ENCODE measurements at places on chromosomes 3 and 15.

GRCh38 chr15:31806106-31806505, 224.2 kb upstream of the CHRNA7 start:
- DNase-seq, result no peak

- no peak for DNase-seq
These were observed 44.0 kb upstream of the ALCAM start for GRCh38 chr3:105322570-105323273.

GRCh38 chr15:53434174-53434678, 325.2 kb downstream of the WDR72 start:
- no peak for DNase-seq

DNA sequence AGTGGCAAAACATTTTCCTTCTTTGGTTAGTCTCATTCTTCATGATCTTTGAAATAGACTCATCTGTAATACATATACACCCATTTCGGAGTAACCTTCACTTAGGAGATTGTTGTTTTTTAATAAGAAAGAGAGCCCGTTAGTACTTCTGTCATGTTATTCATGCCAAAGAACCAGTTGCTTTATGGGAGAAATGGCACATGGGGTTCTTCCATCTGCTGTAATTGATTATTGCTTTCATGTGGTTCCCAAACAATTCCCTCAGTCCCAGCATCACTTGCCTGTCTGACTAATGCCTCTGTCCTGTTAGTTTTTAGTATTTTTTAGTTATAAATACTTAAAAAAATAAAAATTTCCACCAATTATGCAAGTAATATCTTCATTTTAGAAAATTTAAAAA, 33.8 kb upstream of the FAH start:
- no peak for DNase-seq

DNA sequence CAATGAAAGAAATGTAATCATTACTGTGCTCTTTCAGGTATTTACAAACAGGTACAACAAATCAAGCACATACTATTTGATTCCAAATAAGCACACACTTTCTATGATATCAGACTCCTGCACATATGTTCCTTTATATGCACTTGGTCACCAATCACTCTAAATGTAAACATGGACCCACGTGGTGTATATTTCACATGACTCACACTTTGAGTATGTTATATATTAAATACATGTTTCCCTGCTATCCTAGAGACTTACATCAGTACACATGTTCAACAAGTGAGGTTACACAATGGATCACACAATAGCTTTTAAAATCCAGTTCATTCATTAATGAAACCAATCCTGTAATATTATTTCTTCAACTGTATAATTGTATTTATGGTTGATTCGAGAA, 683.5 kb downstream of the NR2F2 start:
- DNase-seq, result no peak
